Nucleus accumbens (tissue), 56 donors: ENCODE measurements at places on chromosomes 1 and 21.

DNA sequence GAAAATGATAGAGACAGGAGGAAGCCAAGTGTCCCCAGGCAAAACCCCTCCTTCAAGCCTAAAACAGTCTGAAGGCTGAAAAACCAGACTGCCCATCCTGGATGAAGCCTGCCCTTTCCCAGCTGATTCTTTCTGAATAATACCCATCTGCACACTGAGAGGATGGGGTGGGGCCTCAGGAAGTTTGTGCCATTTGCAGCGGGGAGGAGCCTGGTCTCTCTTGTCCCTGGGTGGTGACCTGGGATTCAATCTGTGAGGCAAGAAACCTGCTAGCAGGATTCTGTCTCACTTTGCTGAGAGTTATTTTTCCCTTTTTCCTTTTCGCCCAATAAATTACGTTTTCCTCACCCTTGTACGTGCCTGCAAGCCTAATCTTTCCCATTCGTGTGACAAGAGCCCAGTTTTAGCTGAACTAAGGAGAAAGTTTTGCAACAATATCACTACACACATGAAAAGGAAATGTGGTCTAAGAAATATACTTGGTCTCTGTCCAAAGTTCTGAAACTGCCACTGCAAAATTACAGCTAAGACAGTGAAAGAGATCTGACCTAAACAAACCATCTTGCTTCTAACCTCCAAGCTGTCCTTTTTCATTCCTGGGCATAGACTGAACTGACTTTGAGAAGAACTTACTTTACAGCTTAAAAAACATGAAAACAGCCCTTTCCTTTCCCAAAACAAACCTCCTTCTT, 105.0 kb downstream of the COP1 start:
- DNase-seq, result no peak

DNA sequence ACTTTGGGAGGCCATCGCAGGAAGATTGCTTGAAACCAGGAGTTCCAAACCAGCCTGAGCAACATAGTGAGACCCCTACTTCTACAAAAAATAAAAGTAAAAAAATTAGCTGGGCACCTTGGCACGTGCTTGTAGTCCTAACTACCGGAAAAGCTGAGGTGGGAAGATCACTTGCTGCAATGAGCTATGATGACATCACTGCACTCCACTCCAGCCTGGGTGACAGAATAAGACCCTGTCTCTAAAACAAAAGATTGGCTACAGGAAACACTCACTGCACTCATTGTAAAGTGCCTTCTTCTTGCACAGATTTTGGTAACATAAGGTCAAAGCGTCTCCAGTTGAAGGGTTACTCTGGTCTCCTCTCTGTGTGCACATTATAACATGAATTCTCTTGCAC, 305.7 kb downstream of the TM2D1 start:
- DNase-seq, result no peak

GRCh38 chr1:115237507-115237906, 100.5 kb downstream of the NGF start:
- no peak for DNase-seq

- DNase-seq, result no peak
Measured at GRCh38 chr21:37145635-37146111, 72.6 kb downstream of the TTC3 start.

GRCh38 chr21:17796037-17796403, 23.1 kb downstream of the C21orf91 start:
- DNase-seq, result no peak

GRCh38 chr1:67137307-67137753, 2.6 kb upstream of the C1orf141 start:
- DNase-seq, result no peak
